ENCODE measurements at places on chromosomes 1 and 21.

DNA sequence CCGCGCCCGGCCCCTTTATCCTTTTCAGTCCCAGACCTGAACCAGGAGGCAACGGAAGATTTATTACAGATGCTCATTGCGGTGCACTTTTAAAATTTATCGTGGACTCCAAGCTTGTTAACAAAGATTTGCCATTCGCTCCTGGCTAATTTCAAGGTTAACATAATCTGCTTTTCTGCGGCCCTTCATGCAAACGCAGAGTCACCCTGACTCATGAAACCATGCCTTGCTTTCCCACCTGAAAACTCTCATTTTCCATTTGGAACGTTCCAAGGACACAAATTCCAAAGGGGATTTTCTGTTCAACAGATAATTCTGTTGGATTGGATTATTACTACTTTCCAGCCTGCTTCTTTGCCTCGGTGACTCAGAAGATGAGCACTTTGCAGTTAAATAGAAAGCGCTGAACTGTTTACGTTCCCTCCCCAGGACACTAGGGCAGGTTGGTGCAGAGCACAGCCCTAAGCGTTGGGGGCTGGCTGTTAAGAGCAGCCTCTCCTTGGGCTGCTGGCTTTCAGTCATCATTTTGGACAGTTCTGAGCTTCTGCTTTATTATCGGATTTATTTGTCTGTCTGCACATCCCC is 51.1 kb downstream of the CD247 start:
- no peak for DNase-seq

- DNase-seq, result no peak
Observed at GRCh38 chr21:38416791-38417190, 81.5 kb downstream of the ERG start.

- DNase-seq, result no peak
Observed at GRCh38 chr1:193201021-193201420, 14.6 kb upstream of the B3GALT2 start.

DNA sequence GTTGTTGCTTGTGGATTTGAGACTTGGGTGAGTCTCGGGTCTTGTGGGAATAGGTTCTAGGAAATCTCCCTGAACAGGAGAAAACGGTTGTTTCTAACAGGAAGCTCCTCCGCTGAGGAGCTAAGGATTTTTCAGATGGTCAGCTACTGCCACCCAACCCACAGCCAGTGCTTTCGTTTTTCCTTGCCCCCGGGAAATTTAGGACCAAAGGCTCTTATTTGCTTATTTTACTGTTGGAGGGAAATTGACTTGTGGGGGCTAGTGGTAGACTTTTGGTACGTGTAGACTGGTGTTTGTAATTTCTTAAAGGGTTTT is 792 bp downstream of the SNX7 start:
- DNase-seq, result no peak

DNA sequence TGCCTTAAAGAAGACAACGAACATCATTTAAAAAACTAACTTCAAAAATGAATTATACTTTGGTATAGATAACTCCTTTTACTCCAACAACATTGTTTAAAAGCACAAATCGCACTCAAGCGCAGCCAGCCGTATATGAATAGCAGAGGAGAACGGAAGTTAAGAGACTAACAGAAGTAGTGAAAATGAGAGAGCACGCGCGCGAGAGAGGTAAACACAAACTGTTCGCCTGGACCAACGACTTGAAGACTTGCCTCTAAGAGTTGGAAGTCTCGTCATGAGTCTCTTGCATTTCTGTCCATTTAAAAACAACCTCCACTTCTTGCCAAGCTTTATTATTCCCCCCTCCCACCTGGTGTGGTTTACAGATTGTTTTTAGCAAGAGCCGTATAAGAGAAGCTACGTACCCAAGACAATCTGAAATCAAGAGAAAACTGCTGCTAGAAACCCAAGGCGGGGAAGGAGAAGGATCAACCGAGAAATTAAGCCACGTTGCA is 479 bp downstream of the SELENOF start:
- no peak for DNase-seq

- no peak for DNase-seq
Observed at GRCh38 chr1:20725189-20726117, 7.0 kb downstream of the SH2D5 start.

GRCh38 chr1:168112673-168113305 is 23.9 kb downstream of the GPR161 start:
- no peak for DNase-seq

DNA sequence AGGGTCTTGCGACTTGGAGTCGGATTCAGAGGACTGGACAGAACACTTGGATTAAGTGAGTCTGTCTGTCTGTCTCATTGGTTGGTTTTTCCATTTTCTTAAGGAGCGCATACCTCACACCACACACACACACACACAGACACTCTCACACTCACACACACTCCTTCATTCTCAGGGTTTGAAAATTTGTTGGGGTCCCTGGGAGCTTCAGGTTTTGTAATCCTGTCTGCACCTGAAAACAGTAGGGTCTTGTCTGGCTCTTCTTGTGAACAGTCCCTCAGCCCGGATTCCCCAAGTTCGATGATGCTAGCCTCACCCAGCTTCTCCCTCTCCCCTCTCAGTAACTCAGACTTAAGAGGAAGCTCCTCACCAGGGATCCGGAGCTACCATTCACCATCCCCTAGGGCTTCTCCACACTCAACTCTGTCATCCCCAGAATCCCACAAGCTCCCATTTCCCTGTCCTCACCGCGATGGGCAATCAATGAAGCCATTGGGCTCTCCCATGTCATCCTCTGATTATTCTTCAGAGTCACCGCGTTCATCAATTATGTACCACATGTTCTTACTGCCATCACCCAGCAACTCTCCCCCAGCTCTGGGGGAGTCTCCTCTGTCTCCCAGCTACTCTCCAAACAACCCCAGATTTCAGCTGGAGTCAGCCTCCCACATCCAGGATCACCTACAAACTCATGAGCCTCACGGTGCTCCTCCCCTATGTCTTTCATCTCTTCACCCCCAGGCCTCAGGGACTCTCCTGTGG is 1530.9 kb upstream of the TPTE start:
- no peak for DNase-seq

DNA sequence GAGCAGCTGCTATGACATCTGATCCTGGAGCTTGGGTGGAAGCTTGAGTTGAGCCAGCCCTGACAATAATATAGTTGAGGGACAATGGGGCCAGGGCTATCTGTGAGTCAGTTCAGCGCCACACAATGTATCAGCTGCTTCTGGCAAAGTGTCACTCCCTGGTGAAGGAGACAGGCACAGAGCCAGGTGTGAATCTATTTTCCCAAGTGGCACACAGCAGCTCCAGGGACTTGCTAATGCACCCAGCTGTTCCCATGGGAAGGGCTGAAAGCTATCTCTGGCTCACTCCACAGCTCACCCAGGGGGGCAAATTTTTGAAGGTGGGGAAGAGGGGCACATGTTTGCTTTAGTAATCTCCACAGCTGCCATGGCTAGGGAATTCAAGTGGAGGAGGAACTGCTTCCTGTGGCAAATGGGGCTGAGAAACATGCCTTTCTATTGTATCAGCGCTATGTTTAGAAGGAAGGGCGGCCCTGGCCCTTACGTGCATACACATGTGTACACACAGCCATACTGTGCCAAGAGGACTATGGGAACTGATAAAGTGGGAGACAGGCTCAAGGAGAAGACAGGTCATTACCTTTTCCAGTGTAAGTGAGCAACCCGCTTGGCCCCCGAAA is 2.2 kb downstream of the CYB5R1 start:
- DNase-seq, result no peak

- no peak for DNase-seq
Observed at GRCh38 chr1:78825561-78825960, 175.9 kb downstream of the IFI44 start.

All from stimulated activated CD8-positive, alpha-beta memory T cell treated with anti-CD3 and anti-CD28 coated beads, Interleukin-7, amount 100 ng/mL, for 1 hour (primary cell).